ENCODE measurements at places on chromosomes 7 and 10.

DNA sequence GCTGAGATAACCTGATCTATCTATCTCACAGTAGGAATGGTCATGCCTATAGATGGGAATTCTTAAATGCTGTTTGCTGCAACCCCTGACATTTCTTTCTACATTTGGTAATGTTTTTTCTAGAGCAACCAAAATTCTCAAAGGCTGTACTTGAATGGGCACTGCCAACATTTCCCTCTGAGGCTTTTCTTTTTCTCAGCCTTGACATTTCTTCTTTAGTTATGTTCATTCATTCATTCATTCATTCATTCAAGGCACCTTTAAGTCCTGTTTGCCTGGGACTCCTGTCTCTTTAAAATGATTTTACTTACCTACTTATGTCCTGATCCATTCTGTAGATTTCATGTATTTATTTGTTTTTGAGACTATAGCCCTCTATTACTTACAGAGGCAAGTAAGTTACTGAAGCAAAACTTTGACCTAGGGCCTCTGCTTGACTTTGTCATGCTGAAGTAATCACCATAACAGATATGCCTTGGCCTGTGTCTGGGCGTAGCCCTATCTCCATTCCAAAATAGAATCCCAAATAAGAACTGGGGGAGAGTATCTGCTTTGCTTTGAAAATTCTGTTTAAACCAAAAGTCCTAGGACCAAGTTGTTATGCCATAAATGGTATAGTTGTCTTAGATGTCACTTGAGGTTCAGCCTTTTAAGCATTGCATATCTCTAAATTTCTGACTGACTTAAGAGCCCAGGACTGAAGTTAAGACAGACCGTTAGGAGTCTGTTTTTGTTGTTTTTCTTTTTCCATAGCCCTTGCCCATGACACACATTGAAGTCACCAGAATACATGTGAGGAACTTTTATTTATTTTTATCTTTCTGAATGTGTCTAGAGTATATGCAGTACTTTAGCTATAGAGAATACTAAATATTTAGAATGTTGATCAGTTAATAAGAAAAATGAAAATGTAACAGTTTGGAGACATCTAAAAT is 59.2 kb downstream of the AKAP9 start:
- DNase-seq = no peak

DNA sequence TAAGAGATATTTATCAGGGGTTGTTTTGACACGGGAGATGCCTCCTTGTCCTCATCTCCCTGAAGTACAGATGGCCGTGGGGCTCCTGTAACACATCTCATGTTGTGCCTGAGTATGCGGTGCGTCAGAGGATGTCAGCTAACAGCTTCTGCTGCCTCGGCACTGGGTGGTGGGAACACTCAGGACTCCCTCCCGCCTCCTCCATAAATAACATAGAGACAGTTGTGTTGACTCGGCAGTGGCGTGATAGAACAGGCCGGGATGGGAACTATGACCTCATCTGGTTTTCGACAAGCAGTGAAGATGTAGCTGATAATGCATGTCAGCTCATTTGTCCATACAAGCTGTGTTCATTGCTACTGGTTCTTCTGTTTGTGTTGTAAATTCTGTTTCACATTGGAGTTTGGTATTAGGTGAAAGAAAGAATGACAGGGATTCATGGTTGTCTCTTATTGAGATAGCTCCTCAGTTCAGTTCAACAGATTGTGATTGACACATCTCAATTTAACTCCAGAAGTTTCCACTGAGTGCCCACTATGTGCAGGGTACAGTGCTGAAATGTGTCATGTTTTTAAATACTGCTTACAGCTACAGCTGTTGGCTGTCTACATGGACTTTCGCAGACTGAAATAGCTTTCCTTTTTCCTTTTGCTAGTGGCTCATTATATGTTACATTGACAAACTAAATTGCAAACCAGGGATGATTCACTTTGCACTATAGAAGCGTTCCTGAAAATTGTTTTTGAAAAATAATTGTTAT is 87.4 kb downstream of the CHN2 start:
- DNase-seq = no peak

DNA sequence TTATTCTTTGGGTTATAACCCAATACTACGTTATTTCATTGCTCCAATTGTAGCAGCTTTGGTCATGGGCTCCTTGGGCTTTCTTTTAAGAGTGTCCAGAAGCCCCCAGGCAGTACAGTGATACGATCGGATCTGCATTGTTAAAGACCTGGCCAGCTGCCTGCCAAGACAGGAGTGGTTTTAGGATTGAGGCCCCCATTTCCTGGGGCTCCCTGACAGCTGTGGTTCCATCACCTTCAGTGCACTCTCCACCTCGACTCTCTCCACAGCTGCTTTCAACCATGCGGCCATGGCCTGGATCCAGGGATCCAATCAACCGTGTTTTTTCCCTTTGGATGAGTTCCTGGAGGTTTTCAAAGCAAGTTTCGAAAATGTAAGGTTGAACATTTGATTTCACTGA is 123.4 kb upstream of the BTBD16 start:
- DNase-seq = no peak

DNA sequence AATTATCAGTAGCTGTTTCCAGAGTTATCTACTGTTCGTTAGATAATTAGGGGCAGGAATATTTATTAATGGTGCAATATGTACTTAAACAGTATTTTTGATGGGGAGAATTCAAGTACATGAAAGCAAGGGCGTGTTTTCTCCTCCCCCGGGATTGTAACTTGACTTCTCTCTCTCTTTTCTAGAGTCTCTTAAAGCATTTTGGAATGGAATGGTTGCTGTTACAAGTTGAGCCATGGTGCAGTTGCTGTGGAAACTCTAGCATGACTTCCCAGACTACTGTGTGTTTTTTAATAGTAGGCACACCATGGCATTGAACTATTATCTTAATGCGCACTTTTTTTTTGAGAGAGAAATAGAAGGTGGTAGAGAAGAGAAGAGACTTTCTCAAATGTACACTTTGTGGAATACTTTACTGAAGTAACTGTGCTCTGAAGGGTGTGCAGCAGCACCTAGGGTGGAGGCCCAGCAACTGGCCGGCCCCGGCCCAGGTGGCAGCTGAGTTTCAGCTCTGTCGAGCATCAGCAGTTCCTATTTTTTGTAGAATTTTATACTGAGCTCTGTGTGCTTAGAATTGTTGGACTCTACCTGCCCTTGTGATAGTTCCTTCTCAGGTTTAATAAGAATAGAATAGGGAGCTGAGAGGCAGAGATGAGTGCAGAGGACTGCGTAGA is 64.4 kb downstream of the CCNY start:
- DNase-seq = no peak

- no peak for DNase-seq
Observed at GRCh38 chr10:132355754-132356153, 23.8 kb downstream of the LRRC27 start.

DNA sequence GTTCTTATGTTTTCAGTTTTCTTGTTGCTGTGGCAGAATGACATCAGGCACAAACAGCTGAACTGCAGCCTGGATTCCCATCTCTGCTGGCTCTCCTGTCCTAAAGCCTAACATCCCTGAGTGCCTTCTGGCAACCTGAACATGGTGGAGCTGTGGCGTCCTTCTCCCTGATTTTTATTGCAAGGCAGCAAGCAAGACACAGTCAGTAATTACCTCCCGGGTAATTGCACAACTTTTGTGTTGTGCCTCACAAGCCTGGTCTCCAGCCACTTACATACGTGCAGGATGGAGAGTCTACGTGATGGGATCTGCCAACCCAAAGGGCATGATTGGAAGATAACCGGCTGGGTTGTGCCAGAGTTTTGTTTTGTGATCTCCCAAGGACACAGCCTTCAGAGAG is 116.1 kb upstream of the PARD3 start:
- DNase-seq = no peak

DNA sequence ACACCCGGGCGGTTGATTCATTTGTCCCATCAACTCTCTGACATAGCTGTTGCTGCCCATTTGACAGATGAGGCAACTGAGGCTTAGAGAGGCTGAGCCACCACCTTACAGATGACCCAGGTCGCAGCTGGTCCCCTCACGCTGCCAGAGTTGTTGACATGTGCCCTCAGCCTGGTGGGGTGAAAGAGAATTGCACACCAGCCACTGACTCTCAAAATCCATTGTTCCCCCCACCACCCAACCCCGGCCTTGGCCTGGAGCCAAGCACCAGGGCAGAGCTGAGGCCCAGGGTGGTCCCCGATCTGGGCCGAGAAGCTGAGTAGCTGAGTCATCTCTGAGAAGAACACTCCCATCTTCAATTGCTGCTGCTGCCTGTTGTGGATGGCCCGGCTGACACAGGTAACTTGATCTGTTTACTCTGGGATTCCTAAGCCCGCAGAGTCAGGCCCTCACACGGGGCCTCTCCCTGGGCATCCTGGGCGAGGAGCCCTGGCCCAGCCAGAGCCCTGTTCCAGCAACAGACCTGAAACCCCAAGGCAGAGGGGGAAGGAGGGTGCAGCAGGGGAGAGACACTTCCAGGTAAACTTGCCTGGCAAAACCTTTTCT is 27.5 kb downstream of the PVRIG start:
- DNase-seq = no peak

GRCh38 chr7:36468370-36469101 is 78.9 kb downstream of the ANLN start:
- DNase-seq = no peak

- DNase-seq = no peak
Observed at GRCh38 chr7:80392229-80393169, 119.4 kb downstream of the GNAT3 start.
